Effector CD4-positive, alpha-beta T cell (primary cell): ENCODE measurements at places on chromosomes 6 and 20.

- DNase-seq, result no peak
These were observed 18.4 kb downstream of the TRAM2 start for GRCh38 chr6:52558266-52559000.

DNA sequence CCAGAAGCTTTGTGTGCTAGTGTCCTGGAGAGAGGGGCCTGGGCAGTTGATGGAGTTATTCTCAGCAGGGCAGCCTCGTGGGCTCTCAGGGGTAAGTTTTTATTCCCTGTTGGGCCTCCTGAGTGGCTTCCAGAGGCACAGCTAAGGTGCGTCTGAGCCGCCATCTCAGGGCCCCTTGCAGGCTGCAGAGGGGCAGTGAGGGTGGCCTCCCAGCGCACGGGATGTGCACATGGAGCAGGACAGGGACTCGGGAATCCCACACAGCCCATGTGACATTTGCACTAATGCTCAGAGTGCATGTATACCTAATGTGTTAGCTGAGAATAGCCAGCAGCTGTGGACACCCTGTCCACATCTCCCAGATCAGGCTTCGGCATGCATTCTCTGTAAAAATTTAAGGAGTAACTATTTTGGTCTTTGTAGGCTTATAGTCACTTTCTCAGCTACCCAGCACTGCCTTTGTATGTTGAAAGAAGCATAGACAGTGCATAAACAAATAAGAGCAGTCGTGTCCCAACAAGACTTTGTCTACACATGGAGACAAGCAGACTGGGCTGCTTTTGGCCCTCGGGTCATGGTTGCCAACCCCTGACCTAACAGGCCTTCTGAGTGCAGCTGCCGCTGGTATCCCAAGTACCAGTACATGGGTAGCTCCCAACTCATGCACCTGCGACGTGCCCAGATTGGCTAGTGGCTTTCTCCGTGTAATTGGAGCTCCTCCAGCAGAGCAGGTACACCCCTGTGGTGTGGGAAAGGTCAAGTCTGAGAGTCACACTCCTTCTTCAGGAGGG, 18.6 kb upstream of the CST9L start:
- no peak for DNase-seq

DNA sequence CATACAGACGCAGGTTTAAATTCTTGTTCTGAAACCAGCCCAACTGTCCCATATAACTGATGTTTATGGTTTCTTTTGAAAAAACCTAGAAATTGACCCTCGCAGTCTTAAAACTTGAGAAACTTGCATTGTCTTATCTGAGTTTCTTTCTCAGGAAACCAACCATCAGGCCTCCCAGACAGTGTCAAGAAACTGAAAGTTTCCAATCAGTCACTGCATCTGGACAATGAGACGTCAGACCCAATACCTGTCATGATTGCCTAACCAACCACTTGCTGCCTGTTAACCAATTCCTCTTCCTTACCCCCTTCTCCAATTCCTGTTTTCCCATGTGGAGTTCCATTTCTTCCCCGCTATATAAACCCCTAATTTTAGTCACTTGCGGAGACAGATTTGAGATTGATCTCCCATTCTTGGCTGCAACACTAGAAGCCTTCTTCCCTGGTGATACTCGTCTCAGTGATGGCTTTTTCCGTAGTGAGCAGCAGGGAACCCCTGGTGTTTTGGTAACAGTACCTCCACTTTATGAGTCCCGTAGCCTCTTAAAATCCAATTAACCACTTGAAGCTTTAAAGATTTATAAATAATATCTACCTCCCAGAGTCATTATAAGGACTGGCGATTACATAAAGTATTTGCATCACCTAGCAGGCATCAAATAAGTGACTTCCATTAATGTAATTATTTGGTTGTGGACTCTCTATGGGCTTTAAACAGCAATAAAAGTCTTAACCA, 49.3 kb downstream of the GPR63 start:
- DNase-seq, result no peak

- DNase-seq, result no peak
These were observed 464.1 kb downstream of the UTRN start for GRCh38 chr6:144749263-144749662.

- DNase-seq, result no peak
These were observed 167.4 kb upstream of the THBS2 start for GRCh38 chr6:169420912-169421543.

- DNase-seq, result no peak
These were observed 653.0 kb downstream of the HTR1B start for GRCh38 chr6:76810286-76810685.
